Mesenteric fat pad (tissue), 1 donor: ENCODE measurements at places on chromosomes 1 and 21. TPM values are rescaled to one million over a fixed set of nuclear protein-coding genes. Genes with fewer than 3 reads are reported as not detected.

Gene SH3D21
- 2.6 TPM for total RNA-seq

Gene CAMK2N1
- 13.6 TPM for total RNA-seq

Gene SPRR2G
- not detected for total RNA-seq

Gene FMO1
- 0.58 TPM for total RNA-seq
